ENCODE measurements at places on chromosomes 1 and 21.

DNA sequence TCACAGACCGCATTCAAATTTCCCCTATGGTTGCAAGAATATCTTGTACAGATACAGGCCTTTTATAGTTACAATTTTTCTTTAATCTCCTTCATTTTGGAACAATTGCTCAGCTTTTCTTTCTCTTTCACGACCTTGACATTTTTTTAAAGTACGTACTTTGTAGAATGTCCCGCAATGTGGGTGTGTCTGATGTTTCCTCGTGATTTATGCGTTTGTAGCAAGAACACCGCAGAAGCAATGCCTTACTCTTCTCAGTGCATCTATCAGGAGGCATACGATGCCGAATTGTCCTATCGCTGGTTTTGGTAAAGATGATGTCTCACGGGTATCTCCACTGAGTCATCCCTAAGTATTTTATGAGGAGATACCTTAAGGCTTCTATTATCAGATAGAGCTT is 76.9 kb upstream of the RALGPS2 start:
- DNase-seq, result no peak

DNA sequence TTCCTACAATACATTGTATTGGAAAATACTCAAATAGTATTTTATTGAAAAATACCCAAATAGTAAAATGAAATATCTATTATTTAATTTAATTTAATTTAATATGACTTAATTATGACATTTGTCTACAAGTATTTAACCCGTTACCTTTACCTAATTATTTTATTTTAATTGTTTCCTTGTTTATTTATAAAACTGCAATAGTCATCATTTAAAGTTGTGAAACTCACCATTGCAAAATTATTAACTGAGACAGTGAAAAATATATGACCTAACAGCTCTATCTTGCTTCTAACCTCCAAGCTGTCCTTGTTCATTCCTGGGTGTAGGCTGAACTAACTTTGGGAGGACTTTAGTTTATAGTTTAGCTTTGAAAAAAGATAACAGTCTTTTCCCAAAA is 300.6 kb upstream of the POGK start:
- no peak for DNase-seq

DNA sequence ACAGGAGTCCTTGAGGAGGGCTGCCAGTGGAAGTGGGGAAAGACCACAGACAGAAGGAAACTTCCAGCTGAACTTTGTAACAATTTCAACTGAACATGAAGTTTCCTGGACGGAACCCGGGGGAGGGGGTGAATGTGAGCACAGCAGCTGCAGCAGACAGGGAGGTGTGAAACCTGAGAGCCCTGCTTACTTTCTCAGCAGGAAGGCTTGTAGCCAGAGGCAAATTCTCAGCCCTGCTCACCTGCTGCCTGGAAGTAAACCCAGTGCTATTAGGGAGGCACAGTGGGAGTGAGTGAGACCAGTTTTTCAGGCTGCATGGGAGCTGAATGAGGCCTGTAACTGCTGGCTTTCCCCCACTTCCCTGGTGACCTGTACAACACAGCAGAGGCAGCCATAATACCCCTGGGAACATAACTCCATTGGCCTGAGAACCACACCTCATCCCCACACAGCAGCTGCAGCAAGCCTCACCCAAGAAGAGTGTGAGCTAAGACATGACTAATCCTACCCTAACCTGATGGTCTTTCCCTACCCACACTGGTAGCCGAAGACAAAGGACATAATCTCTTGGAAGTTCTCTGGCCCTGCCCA is 9.6 kb upstream of the SPRR2F start:
- no peak for DNase-seq

- no peak for DNase-seq
Observed at GRCh38 chr1:78561856-78562255, 58.4 kb upstream of the IFI44L start.

DNA sequence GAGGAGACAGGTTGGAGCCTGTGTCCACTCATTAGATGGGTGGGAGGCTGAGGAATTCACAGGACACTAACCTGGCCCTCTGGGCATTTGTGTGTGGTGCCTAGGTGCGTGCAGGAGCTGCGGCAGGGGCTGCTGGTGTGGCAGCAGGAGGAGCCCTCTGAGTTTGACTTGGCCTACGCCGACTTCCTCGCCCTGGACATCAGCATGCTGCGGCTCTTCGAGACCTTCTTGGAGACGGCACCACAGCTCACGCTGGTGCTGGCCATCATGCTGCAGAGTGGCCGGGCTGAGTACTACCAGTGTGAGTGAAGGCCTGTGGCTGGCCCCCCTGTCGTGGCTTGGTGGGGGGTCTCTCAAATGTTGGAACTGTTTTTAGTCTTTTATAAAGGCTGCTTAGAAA is 3.6 kb downstream of the XKR8 start:
- DNase-seq, result no peak

- DNase-seq, result no peak
Observed at GRCh38 chr1:52825868-52826267, 16.7 kb upstream of the ZYG11A start.

DNA sequence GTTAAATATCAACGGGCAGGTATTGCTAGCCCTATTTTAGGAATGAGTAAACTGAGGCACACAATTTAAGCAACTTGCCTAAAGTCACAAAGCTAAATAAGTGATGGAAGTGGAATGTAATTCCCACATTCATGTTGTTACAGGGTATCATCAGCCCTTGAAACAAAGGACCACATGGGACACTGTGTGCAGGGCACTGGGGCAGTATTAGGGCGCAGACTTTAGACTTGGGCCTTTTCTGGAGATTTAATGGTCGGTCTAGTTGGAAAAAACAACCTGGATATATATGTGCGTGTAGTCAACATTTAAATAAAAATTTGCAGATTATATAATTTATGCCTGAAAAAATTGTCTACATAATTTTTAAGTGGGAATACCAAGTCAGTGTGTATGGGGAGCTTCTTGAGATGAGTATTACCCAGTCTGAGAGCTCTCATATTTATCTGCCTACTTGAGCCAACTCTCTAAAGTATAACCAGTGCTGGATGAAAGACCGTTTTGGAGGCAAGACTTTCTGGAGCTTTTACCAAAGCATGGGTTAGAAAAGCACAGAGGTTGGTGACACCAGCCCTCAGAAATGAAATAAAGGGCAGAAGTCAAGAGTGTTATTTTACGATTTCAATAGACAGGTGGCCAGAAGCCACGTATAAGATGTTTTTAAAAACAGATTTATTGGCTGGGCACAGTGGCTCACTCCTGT is 1.6 kb downstream of the KDM1A start:
- no peak for DNase-seq

DNA sequence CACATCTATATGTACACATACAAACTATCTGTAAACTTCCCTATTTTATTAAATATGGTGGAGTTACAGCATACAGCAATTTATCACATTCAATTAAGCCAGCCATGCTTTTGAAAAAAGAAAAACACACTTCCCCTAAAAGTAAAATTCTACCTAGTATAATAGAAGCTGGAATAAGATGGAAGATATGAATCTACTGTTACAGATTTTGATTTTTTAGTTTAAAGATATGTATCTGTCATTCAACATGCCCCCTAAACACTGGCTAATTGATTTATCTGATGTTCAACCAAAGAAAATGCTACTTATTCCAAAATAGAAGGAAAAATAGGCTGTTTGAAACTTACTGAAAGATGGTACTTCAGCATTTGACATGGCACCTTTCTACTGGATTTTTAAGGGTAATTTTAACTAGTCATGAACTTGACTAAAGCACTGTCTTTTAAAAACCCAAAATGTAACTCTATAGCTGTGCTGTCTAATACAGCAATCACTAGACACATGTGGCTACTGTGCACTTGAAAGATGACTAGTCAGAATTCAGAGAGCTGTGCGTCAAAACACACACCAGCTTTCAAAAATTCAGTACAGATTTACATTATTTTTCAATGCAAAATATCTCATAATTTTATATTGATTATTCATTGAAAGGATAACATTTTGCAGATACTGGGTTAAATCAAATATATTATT is 25.0 kb downstream of the NRIP1 start:
- DNase-seq, result no peak

DNA sequence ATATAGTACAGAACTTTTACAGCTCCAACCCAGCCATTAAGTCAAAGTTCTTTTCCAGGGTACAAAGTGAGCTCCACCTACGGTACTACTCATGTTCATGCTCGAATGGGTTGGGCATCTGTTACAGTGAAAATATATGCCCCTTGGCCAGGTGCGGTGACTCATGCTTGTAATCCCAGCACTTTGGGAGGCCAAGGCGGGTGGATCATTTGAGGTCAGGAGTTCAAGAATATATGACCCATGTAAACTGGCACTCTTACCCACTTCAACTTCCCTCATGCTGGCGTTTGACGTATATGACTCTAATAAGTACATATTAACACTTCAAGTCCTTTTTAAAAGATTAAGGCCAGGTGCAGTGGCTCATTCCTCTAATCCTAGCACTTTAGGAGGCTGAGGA is 71.3 kb upstream of the PKN2 start:
- no peak for DNase-seq

Data from anterior cingulate cortex (tissue), 58 donors.